CD4-positive, alpha-beta T cell treated with Interleukin-21 for 1 hour (primary cell): ENCODE measurements at places on chromosomes 13 and 19.

DNA sequence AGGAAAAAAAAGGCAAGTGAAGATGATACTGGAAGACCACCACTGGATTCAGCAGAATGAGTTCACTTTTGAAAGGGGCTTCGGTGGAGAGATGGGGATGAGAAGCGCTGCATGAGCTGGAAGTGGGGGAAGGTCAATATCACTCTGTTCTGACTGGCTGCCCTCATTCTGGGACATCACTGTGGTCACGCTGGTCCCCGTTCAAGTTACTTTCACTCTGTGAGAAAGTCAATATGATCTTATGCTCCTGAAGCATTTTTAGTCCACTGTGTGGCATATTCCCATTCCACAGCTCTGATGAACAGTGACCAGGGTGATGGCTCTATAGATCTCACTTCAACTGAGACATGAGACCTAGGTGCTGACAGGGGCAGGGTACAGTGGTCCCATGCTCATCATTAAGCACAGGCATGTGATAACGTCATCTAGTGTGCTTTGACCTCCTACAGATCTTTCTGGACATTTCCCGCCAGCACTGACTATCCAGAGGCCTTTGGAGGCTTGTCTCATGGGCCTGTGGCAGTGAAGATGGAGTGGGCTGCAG, 40.2 kb upstream of the GPR183 start:
- no peak for DNase-seq

GRCh38 chr13:38582133-38582532, 104.7 kb upstream of the FREM2 start:
- DNase-seq: peak; percentile 19

DNA sequence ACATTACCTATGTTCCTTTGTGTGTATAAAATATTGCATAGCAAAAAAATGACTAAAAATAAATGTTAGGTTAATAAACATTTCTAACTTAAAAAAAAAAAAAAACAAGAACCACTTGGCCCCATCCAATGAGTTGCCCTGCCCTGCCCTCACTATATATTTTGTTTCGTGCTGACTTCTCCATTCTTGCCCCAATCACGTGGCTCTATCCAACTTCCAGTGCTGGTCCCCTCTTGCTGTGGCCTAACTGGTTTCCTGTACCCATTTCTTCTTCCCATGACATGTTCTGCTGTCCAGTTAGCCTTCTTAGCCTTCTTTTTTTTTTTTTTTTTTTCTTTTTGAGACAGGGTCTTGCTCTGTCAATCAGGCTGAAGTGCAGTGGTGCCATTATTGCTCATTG, 151.6 kb downstream of the FOXO1 start:
- no peak for DNase-seq

DNA sequence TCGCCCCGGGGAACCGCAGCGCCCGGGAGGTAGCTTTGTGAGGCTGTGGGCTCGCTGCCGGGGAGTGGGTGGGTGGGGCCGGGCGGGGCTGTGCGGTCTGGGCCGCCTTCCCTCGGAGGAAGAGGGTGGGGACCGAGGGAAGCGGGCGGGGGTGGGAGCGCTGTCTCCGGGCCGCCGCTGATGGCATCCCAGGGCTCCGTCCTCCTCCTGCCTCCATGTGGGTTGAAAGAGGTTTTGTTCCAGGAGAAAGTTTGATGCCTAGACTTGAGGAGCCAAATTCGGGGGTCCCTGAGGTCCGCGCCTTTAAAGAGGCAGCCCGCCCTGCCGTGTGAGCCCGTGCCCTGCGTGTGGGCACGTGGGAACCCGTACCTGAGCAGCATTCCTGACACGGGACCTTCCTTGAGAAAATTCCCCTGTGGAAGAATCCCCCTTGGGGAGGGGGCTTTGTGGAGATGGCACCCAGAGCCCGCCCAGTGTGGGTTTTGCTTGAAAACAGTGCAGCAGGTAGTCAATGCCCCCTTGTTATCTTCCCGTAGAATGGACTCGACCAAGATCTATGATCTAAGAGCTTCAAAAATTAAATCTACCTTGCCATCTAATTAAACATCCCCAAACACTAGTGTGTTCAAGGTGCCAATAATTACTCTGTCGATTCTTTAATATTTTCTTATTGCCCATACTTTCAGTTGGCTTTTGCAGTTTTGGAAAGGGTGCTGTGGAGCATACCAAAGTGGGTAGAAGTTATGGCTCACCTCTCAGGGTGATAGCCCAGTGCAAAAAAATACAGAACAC, 107.8 kb downstream of the RXFP2 start:
- DNase-seq: no peak

GRCh38 chr13:49097374-49097773, 121.7 kb downstream of the FNDC3A start:
- no peak for DNase-seq

DNA sequence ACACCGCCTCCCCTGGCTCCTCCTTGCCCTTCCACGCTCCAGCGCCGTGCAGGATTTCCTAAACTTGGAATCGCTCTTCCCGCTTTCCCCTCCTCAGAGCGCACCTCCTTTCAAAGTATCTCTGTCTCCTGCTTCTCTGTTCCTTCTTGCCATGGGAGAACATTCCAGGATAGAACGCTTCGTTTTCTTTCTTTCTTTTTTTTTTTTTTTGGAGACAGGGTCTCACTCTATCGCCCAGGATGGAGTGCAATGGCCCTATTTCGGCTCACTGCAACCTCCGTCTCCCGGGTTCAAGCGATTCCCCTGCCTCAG, 574 bp upstream of the XPO4 start:
- no peak for DNase-seq
